ENCODE measurements at places on chromosomes 12 and 14.

DNA sequence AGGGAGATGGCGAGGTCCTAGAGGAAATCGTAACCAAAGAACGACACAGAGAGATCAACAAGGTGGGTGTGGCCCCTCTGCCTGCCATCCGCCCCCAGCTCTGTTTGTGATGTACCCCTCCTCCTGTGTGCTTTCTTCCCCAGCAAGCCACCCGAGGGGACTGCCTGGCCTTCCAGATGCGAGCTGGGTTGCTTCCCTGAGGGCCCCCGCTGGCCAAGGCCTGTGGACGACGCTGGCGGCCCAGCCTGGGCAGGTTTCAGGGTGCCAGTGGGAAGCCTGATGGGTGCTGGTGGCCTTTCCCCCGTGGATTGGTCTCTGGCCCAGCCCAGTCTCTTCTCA is 2.0 kb downstream of the ARL6IP4 start:
- no peak for DNase-seq

DNA sequence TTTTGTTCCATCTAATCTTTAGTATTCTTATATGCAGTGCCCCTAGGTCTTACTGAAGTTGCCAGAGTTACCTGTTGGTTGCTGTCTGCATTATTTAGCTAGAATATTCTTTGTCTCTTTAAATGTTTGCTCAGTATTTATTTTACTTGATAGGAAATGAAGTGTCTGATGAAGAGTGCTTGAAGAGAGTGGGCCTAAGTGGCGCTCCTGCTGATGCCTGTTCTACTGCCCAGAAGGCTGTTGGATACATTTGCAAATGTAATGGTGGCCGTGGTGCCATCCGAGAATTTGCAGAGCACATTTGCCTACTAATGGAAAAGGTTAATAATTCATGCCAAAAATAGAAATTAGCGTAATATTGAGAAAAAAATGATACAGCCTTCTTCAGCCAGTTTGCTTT is 18.9 kb downstream of the CMAS start:
- no peak for DNase-seq

- DNase-seq: no peak
Measured at GRCh38 chr12:49748306-49748705, 6.9 kb downstream of the TMBIM6 start.

GRCh38 chr14:98507264-98507663 is 764.7 kb downstream of the BCL11B start:
- DNase-seq: no peak

DNA sequence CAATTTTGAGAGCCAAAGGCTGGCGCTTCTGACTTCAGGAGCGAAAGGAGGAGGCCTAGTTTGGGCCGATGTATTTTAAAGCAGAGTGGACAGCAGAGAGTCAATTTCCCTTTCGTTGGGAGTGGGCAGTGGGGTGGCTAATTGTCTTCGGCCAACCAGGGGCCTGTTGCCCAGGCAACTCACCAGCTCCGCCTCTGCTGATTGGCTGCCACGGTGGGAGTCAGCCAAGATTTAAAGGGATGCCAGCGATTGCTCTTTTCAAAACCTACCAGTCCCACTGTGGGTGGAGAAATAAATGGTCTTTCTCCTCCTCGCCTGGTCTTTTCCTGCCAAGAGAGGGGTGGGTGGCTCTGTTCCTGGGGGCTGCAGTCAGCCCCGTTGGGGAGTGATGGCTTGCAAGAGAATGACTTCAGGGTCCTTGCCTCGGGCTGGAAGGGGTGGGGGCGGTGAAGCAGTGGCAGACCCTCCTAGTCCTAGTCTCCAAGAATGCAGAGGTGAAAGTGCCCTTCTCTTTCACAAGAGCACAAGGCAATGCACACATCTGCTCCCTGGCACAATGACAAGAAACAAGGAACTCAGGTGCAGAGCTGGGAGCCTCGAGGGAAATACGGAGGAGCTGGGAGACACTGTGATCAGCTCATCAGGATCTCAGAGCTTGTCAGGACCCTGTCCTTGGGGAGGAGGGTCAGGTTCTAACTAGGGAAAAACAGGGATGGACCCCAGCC is 37.7 kb downstream of the RASAL1 start:
- DNase-seq: no peak

GRCh38 chr12:13376610-13377373 is 180.3 kb downstream of the EMP1 start:
- no peak for DNase-seq

GRCh38 chr14:65286443-65286842 is 126.1 kb upstream of the FUT8 start:
- no peak for DNase-seq
